Frontal cortex (tissue), 4 donors: ENCODE measurements at places on chromosomes 1 and 21.

- no peak for DNase-seq
These were observed 36.6 kb downstream of the INKA2 start for GRCh38 chr1:111702504-111703050.

DNA sequence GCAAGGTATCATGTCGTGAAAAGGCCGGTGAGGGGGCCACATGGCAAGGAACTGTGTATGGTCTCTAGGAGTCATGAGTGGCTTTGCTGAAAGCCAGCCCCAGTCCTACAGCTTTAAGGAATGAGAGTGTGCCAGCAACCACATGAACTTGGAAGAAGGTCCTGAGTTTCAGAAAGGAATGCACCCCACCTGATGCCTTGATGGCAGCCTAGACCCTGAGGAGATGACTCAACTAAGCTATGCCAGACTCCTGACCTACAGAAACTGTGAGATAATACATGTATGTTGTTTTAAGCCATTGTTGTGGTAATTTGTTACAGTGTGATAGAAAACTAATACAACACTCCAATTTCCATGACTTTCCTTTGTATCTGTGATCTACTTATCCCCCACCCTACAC is 33.5 kb upstream of the AKT3 start:
- DNase-seq: no peak

GRCh38 chr1:8525216-8525557 is 207.3 kb downstream of the SLC45A1 start:
- no peak for DNase-seq

DNA sequence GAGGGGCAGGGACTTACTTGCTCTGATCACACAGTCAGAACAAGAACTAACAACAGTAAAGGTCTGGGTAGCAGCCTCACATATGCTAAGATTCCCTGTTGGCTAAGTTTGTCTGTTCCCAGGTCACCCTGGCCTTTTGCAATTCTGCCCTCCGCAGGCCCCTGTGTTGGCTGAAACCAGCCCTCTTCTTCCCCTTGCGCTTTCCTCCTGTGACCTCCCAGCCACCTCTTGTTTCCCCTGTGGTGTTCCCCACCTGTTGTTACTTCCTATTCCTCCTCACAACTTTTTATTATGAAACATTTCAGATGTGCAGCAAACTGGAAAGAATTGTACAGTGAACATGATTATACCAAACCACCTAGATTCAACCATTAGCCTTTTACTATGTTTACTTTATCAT is 23.4 kb downstream of the MAPKAPK2 start:
- DNase-seq: no peak

DNA sequence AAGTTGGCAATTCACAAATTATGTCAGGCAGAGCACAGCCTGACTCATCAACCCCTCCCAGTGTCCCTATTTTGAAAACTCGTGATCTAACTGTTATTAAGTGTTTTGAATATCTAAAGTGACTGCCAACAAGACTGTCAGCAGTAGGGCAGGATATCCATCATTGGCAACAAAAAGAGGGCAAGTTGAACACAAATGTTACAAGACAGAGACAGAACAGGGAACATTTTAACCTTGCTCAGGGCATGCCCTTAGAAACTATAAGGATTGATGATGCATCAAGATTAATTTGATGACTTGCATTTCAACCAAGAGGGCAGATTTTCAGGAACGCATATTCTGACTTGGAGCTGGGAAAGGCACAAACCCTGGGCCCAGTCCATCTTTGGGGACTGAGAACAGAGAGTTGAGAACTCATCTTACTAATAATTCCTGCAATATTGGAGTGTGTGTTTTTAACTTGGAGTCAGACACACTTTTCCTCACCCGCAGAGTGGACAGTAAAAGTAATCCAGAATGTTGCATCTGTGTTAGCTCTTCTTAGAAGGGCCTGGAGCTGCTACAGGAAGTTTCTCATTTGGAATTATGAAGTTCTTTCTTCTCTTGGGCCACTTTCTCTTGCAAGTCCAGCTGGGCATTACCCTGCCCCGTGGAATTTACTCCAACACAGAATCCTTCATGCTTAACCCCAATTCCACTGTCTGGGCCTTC is 317.2 kb downstream of the LTN1 start:
- DNase-seq: no peak

DNA sequence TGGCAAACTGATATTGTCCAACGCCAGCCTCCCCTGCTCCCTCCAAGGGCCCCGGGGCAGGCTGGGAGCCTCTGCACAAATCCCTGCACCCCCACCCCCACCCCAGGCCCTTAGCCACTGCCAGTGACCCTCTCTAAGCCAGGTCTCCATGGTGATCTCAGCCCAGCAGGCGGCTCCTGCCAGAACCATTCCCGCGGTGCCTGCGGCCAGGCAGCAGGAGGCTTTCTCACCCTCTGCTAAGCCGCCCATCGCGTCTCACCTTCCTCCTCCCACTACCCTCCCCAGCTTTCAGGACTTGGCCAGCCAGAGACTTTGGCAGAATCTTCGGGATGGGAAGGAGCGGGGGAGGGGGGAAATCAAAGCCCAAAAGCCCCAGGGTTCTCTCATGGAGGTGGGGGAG is 46.8 kb upstream of the WASF2 start:
- DNase-seq: no peak

- DNase-seq: no peak
These were observed 133.1 kb downstream of the CAMTA1 start for GRCh38 chr1:6918186-6918924.

- DNase-seq: no peak
These were observed 8.2 kb upstream of the PIGK start for GRCh38 chr1:77227381-77227780.

GRCh38 chr1:5370311-5370710 is 621.9 kb downstream of the NPHP4 start:
- no peak for DNase-seq

- no peak for DNase-seq
These were observed 5.1 kb upstream of the ACTN2 start for GRCh38 chr1:236681219-236681618.

- peak; percentile 36 for DNase-seq
These were observed 1.5 kb downstream of the GADD45A start for GRCh38 chr1:67686267-67687197.

DNA sequence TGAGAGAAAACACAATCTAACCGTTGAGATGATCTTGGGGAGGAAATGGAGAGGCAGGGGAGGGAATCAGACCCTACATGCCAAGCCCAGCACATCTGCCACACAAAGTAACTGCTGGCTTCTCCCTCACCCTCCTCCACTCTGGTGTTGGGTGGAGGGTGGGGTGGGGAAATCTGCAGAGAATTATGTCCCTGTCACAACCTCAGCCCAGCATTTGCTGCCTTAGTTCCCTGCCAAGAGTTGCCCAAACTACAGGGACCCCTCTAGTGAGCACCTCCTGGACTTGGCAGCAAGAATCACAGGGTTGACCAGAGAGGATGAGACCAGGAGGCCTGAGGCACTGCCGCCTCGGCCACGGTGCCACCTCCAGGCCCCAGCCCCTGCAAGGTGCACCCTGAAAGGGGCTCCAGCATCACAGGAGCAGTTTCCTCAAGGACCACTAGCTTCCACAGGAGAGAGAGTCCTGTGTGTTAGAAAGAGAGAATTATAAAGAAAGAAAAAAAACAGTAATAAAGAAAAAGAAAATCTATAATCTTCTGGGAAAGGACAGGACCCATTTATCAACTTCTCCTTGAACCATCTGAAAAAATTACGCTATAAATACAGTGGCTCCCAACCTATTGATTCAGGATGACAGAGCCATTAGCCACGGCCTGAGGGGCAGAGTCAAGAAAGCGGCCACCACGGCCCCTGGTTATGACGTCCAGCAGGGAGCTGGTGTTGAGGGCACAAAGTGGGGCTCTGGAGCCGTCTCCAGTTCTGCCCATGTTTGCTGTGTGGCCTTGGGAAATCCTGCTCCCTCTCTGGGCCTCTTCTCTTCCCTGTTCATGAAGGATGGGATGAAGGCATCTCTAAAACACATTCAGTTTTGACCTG is 451.7 kb downstream of the MATN1 start:
- no peak for DNase-seq

- DNase-seq: no peak
These were observed 3.1 kb downstream of the TFAP2E start for GRCh38 chr1:35576061-35576765.

GRCh38 chr1:22972760-22973159 is at the start of gene LACTBL1:
Gene LACTBL1, minus strand, starts transcription at chr1:22972866. Its CDS starts 550 bp downstream, at chr1:22972316.
- DNase-seq: no peak

DNA sequence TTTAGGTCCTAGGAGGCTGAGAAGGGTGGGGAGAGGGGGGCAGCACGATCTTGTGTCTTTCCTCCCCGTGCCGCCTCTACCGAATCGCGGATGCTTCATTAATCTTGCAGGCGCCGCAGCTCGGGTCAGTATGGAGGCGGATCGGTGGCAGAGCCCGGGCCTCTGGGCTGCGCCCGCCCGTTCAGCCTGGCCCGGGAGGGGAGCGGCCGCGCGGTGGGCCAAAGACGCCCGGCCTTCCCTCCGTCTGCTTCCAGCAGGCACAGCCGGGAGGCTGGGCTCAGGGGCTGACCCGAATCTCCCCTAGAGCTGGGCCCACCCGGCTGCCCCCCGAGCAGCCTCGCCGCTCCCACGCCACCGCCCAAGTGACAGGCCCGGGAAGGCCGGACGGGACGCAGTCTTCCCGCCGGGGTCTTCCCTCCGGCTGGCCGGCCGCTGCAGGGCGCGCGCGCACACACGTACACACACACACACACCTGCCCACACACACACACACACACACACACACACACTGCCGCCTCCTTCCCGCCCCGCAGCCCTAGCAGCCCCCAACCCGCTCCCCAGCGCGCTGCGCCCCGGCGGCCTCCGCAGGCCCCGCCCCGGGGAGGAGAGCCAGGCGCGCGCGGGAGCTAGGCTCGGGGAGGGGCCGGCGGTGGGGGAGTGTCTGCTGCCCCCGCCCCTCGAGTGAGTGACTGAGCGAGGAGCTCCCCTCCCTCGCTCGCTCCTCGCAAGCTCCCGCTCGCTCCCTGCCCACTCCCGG is at the start of gene C1orf21:
Gene C1orf21 (plus strand): TSS at position 718 of the 757 bp plus-strand sequence. CDS start 90,481 bp downstream, outside the sequence.
- DNase-seq: peak; percentile 87

GRCh38 chr1:99331636-99332035 is 67.3 kb downstream of the PLPPR4 start:
- DNase-seq: no peak
